ENCODE measurements at places on chromosomes 11 and 22.

DNA sequence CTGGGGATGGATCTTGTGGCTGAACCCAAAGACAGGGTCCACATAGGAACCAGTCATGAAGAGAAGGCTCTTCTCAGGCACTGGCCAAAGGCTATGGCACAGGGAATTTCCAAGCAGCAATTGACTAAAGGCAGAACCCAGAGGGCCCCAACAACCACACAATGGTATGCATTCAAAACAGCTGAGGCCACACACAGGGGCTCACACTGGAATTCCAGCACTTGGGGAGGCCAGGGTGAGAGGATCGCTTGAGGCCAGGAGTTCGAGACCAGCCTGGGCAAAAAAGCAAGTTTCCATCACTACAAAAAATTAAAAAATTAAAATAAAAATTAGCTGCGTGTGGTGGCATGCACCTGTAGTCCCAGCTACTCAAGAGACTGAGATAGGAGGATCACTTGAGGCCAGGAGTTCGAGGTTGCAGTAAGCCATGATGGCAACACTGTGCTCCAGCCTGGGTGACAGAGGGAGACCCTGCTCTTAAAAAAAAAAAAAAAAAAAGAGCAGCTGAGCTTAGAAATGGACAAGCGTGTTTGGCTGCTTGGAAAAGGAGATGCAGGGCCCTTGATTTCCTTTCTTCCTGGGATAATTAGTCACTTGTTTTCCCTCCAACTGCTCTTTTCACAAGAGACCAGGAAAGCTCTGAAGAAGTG is 44.6 kb downstream of the MYH9 start:
- no peak for DNase-seq

DNA sequence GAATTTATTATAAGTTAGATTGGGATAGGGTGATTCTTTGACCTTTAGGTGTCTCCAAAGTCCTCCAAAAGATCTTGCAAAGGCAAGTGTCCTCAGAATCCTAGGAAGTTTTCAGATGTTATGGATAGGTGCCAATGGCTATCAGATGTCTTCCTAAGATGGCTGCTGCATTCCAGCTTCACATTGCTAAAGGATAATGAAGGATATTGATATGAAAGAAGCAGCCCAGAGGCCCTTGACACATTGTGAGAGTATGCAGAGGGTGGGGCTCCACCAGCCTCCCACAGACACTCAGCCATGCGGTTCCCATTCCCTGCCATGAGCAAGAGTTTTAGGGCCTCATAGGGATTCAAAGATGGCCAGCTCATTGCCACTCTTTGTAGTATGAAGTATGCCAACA is 22.3 kb upstream of the GLYATL2 start:
- DNase-seq, result no peak

DNA sequence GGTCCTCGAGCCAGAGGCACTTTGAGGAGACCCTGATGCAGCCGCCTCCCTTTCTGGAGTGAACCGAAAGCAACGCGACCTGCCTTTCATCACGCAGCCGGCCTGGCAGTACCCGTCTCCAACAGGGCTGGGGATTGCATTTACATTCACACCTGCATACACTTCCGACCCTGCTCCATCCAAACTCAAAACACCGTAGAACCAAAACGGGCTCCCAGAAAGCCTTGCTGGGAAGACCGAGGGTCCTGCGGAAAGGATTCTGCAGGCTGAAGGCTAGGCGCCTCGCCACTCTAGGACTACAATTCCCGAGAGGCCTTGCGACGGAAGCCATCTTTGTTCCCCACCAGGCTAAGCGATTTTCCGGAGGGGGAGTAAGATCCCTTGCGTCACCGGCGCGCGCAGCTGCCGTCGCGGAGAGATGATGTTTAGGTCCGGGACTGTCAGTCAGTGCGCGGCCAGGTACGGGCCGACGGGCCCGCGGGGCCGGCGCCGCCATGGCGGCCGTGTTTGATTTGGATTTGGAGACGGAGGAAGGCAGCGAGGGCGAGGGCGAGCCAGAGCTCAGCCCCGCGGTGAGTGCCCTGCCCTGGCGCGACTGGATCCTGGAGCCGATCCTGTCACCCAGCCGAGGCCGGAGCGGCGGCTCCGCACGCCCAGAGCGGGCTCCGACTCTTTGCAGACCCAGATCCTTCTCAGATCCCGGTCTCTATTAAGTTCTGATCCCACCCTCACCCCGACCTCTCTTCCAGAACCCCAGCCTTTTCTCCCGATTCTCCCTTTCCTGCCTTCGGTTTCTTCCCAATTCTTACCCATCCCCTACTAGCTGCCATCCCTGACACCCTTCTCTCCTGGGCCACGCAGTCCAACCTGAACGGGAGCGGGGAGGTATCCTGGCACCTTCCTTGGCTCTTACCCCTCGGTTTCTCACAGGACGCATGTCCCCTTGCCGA is at the start of gene RPS6KB2:
RPS6KB2 (plus strand) TSS at position 443 of the 950 bp plus-strand sequence; CDS start at position 495, 52 bp downstream.
- peak; percentile 99 for DNase-seq

- DNase-seq, result no peak
Measured at GRCh38 chr22:23743303-23743705, 7.6 kb downstream of the ZNF70 start.

DNA sequence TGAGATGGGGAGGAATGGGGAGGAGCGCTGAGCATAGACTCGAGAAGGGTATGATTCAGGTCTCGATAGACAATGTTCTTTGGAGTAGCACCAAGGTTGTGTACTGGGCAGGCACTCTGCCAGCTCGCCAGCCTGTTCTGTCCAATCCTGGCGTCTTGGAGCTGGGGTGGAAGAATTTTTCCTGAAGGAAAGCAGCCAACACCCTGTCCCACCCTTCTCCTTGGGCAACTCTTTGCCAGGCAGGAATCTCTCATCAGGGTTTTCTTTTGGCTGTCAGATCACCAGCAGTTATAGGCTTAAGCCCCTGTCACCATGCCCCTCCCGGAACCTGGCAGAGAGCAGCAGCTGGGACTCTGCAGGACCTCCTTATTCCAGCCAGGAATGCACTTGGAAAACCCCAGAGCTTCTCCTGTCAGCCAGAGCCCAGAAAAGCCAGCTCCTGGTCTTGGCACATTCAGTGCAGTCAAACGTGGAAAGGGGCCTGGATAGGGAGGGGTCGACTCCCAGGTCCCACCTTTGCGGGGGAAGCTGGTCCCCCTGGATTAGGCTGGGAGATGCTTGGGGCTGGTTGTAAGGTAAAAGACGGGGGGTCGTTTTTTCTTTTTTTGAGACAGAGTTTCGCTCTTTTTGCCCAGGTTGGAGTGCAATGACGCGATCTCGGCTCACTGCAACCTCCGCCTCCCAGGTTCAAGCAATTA is 14.4 kb upstream of the SPTBN2 start:
- DNase-seq, result no peak

- DNase-seq, result no peak
Measured at GRCh38 chr11:133181066-133181465, 351.2 kb downstream of the OPCML start.

GRCh38 chr11:8694137-8694536 is 11.5 kb downstream of the RPL27A start:
- no peak for DNase-seq
